ENCODE measurements at places on chromosomes 12 and 14.

GRCh38 chr14:85533023-85533860, 3.3 kb downstream of the FLRT2 start:
- DNase-seq: no peak

DNA sequence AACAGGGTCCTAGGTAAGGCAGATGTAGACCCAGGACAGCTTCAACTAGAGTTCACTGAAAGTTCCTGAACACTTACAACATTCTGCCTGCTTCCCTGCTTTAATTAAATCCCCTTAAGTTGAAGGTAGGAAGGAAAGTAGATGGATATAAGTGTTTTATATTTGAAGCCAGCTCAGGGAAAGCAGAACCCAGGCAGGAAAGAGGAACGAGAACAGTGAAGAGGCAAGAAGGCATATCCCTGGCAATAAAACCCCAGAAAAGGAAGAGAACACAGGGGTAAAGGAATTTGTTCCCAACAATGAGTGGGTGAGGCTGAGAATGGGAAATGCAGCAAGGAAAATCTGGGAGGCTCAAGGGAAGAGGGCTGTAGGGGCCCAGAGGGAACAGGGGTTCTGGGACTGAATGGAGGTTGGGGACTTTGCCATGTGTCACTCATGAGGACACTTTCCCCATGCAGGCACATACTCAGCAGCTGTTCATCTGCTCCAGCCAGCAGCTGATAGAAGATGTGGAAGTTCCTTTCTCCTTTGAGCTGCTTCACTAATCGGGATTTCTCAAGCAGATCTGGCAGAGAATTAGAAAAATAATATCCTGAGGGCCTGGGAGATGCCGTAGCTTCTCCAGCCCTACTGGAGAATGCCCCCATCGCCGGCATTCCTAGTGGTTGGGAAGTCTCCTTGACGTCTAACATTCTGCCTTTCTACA, 3.7 kb downstream of the MYO1A start:
- no peak for DNase-seq

DNA sequence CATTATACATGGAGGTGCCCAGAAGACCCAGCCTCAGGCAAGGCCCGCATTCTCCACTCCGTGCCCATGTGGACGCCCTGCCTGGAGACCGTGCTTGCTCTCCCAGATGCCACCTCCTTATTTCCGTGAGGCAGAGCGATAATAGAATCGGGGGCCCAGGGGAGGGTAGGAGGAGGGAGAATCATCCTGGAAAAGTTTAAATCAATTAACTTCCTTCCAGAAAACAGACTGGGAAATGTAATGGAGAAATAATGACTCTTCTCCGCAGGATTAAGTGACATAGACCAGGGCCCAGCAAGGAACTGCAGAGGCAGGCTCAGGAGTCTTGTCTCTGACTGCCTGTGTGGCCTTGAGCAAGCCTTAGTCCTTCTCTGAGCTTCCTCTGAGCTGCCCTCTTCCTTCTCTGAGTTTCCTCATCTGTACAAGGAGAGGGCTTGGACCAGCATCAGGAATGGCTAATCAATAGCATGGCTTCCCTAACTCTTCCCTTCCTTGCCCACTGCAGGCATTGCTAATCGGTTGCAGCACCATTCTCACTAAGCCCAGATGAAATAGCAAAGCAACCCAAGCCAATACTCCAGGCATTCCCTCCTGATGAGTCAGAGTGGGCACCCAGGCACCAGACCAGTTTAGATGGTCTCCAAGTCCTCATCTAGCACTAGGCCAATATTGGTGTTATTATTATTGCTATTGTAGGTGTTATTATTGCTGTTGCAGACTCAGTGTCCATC, 11.3 kb upstream of the FAM222A start:
- no peak for DNase-seq

- no peak for DNase-seq
These were observed 363.9 kb downstream of the BCL11B start for GRCh38 chr14:98908050-98908449.

DNA sequence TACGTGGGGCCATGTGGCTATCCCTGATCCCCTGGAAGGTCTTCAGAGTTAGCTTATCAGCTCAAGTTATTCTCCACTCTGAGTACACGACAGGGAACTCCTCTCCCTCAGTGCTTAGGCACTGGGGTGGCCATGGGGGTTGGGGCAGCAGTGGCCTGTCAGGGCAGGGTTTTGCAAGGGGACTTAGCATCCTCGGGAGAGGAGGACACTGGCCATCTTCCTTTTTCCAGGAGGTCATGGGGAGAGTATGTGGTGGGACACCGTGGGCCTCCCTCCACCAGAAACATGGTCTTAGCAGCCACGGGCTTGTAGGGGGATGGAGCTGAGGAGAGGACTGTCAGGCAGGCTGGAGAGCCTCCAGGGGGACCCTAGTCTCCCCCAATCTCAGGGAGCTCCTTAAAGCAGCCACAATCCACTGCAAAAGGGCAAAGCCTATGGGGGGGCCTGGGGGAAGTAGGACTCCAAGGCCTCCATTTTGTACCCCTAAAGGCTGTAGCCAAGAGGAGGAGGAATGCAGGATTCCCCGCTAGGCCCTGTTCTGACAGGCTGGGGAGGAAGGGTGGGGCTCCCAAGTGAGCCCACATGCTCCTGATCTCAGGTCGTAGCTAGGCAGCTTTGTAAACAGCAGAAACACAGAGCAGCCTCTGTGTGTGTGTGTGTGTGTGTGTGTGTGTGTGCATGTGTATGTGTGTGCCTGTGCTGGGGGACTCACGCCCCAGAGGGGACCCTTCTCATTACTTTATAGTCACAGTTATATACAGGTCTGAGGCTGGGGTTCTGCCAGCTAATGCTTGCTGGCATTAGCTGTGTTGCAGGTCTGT, 36.6 kb downstream of the KRT80 start:
- DNase-seq: no peak

- no peak for DNase-seq
These were observed 354.9 kb upstream of the FAR2 start for GRCh38 chr12:28794211-28794610.

- peak; percentile 14 for DNase-seq
These were observed 35.5 kb upstream of the STON2 start for GRCh38 chr14:81435391-81436295.

GRCh38 chr14:91418387-91419043, 895 bp upstream of the CCDC88C start:
- peak; percentile 90 for DNase-seq

DNA sequence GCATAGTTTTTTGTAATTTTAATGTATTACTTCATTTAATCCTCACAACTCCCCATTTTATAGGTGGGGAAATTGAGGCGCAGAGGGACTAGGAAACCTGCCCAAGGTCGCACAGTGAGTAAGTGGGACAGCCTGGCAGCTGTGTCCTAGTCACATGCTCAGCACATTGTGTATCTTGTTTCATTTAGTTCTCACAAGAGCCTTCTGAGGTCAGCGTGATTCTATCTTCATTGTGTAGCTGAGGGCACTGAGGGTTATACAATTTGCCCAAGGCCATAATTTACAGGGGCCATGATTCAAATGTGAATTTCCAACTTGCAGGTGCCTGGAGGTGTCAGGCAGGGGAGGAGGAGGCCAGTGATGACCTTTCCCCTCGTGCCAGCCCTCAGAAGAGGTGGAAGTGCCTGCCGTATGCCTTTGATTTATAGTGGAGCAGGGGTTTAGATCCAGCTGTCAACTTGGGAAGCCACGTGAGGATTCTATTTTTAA, 30.3 kb upstream of the SMOC1 start:
- no peak for DNase-seq

- DNase-seq: no peak
These were observed 2.7 kb downstream of the ANKRD33 start for GRCh38 chr12:51890511-51891171.

DNA sequence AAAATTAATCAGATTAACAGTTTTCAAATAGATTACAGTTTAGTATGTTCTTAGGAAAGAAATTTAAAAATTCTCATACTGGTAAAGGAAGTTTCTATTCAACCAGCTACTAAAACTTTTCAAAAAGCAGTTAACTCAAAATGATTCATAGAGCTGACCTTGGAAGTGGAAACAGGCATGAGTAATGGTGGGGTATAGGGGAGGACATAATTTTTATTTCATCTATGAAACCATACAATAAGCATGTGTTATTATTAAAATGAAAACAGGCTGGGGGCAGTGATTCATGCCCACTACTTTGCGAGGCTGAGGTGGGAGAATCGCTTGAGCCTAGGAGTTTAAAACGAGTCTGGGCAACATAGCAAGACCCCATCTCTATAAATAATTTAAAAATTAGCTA, 73.0 kb downstream of the DNAI7 start:
- no peak for DNase-seq

GRCh38 chr14:95313707-95314106, 6.0 kb downstream of the CLMN start:
- DNase-seq: no peak

DNA sequence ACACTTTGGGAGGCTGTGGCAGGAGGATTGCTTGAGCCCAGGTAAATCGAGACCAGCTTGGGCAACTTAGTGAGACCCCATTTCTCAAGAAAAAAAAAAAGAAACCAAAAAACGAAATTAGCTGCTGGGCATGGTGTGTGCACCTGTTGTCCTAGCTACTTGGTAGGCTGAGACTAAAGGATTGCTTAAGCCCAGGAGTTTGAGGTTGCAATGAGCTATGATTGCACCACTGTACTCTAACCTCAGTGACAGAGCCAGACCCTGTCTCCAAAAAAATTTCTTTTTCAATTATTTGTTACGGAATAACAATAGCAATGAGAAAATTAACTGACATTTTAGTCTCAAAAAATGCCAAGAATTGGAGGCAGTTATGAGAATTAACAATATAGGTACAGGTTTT, 128.0 kb downstream of the CCDC91 start:
- no peak for DNase-seq

DNA sequence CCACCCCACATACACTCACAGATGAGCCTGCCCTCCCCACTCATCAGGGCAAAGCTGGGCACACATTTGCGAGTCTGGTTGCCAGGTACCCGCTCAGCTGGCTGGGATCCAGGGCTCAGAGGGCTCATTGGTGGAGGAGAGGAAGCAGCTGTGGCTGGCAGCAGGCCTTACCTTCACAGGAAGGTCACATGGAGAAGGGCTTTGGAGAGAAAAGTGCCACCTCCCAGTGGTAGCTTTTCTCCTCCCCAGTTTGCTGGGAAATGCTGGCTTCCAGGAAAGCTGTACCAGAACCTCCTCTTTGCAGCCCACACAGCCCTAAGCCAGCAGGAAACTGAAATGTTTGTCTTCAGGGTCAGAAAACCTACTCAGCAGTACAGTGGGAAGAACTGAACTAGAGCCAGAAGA, 55.6 kb downstream of the LGMN start:
- DNase-seq: no peak

DNA sequence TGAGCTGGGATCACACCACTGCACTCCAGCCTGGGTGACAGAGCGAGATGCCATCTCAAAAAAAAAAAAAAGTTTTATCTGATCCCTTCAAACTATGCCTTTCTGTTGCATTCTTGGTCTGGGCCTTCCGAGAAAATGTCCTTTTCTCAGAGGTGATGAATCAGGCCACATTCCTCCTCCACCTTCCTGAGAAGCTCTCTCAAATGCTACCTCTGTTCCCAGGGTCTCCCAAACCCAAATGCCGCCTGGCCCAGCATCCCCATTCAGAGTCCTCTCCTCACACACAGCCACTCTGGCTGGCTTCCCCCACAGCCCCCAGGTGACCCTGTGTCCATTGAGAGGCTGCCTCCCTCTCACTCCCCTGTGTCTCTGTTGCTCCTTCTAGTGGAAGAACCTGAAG, 19.7 kb upstream of the TMED10 start:
- no peak for DNase-seq

DNA sequence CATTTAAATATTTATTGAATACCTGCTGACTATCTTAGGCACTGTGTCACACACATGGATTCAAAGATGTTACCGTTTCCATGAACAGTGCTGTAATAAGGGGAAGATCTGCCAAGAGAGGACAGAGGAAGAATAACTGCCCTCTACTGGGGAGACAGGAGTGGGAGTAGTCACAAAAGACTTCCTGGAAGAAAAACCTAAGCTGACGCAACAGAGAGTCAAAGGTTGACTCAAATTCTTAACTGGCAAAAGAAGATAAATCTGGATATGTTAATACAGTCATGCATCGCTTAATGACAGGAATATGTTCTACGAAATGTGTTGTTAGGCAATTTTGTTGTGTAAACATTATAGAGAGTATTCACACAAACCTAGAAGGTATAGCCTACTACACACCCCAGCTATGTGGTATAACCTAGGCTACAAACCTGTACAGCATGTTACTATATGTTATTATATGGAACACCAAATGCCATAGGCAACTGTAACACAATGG, 51.5 kb downstream of the DCAF5 start:
- no peak for DNase-seq

- DNase-seq: no peak
These were observed 903 bp upstream of the PPP4R3A start for GRCh38 chr14:91511043-91511383.

DNA sequence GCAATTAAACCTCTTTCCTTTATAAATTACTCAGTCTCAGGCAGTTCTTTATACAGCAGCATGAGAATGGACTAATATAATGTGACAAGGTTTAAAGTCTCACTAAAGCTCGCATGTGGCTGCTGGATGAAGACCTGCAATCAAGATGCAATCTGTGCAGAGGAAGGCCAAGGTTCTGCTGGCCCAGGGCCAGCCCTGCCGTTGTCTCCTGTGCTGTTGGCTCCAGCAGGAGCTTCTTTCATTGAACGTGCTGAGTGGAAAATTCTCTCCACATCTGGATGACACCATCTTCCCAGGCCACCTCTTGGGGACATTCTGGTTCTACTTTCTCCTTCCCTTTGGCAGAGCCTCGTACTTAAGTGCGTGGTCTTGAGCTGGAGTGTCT, 742.2 kb downstream of the VRK1 start:
- no peak for DNase-seq

DNA sequence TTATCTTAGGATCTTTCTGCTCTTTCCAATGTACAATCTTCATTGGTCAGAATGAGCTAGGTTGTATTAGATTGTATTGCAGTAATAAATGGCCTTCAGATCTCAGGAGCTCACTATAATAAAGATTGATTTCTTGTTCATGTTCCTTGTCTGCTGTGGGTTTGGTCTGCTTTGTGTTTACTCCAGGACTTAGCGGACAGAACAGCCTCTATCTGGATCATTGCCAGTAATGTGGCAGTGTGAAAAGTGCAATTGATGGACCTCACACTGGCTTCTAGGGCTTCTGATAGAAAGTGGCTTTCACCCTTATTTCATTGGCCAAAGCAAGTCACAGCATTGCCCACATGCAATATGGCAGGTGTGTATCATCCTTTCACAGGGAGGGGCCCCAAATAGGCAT, 81.2 kb downstream of the BTG1 start:
- DNase-seq: no peak
